Right cardiac atrium (tissue), 5 donors: ENCODE measurements at places on chromosomes 11 and 22. TPM values are rescaled to one million over a fixed set of nuclear protein-coding genes. Genes with fewer than 3 reads are reported as not detected.

The NRXN2 gene
- total RNA-seq: 2.7 TPM

- no peak for DNase-seq
Measured at GRCh38 chr11:35804451-35805040, 139.3 kb upstream of the LDLRAD3 start.

The MUC15 gene
- not detected for total RNA-seq

DNA sequence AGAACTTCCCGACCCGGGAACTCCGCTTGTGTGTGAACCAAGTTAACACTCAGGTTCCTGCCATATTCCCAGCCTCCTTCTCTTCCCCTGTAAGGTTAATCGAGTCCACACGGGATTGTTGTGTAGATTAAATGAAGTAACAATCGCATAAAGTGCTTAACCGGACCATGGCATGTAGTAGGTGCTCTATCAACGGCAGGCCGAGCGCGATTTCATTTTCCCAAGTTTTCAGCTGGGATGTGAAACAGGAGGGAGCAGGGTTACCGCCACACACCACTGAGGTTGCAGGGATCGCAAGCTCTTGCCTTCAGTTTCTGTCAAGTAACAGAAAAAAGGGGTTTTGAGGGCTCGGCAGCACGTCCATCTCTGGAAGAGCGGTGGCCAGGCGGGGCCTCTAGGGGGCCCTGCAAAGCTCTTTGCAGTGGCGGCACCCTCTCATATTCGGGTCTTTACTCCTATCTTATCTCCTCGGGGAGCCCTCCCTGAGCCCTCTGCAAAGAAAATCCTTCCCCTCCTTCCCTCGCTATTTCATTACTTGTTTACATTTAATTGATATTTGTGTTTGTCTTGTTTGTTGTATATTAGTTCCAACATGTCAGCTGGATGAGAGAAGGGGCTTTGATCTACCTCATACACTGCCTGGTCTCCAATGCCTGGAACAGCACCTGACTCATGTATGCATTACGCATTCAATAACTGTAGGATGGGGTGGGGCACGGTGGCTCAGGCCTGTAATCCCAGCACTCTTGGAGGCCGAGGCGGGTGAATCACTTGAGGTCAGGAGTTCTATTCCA, 816 bp upstream of the PLEKHA7 start:
- DNase-seq: no peak

The MMP8 gene
- total RNA-seq: 0.06 TPM

GRCh38 chr11:115344846-115345245, 159.4 kb downstream of the CADM1 start:
- DNase-seq: no peak

The FGF19 gene
- total RNA-seq: not detected

DNA sequence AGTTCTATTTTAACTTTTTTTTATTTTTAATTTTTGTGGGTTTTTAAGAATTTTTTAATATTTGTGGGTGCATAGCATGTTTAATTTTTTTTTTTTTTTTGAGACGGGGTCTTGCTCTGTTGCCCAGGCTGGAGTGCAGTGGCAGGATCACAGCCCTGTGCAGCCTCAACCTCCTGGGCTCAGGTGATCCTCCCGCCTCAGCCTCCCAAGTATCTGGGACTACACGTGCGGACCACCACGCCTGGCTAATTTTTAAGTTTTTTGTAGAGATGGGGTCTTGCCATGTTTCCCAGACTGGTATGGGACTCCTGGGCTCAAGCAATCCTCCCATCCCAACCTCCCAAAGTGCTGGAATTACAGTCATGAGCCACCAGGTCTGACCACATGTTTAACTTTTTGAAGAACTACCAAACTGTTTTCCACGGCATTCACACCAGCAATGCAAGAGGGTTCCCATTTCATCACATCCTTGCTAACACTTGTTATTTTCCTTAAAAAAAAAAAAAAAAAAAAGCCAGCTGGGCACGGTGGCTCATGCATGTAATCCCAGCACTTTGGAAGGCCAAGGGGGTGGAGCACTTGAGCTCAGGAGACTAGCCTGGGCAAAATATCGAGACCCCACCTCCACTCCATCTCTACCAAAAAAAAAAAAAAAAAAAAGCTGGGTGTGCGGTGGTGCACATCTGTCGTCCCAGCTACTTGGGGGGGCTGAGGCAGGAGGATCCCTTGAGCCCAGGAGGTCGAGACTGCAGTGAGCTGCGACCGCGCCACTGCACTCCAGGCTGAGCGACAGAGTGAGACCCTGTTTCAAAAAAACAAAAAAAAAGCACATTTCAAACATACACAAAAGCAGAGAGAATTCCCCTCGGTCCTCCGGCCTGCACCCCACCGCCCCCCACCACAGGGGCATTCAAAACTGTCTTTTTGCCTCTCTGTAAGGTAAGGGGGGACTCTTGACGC, 16.7 kb upstream of the TXNRD2 start:
- DNase-seq: peak; percentile 60

DNA sequence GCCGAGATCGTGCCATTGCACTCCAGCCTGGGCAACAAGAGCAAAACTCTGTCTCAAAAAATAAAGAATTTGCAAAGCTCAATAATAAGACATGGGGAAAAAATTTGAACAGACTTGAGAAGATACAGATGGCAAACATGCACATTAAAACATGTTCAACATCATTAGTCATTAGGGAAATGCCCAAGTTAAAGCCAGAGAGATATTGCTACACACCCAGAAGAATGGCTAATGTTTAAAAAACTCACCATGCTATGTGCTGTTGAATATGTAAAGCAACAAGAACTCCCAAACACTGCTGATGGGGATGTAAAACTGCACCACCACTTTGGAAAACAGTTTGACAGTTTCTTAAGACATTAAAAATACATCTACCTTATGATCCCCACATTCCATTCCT, 12.6 kb downstream of the LRRC75B start:
- DNase-seq: no peak

The NCR3LG1 gene
- 2.3 TPM for total RNA-seq

DNA sequence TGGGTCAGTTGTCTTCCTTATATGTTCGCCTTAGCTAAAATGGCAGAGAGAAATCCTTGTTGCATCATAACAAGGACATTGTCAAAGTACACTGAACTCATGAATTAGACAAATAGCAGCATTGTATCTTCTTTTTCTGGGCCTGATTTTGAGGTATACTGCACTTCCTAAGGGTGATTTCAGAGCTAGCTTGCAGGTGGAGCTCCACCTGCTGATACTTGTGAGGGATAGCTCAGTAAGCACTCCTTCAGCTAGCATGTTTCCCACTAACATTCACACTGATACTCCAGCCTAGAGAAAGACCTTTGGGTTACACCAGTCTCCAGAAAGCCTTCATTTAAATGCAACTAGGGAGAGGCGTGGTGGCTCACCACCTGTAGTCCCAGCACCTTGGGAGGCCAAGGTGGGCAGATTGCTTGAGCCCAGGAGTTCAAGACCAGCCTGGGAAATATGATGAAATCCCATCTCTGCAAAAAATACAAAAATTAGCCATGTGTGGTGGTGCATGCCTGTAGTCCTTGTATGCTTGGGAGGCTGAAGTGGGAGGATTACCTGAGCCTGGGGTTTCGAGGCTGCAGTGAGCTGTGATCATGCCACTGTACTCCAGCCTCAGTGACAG, 29.8 kb downstream of the JAM3 start:
- DNase-seq: no peak

DNA sequence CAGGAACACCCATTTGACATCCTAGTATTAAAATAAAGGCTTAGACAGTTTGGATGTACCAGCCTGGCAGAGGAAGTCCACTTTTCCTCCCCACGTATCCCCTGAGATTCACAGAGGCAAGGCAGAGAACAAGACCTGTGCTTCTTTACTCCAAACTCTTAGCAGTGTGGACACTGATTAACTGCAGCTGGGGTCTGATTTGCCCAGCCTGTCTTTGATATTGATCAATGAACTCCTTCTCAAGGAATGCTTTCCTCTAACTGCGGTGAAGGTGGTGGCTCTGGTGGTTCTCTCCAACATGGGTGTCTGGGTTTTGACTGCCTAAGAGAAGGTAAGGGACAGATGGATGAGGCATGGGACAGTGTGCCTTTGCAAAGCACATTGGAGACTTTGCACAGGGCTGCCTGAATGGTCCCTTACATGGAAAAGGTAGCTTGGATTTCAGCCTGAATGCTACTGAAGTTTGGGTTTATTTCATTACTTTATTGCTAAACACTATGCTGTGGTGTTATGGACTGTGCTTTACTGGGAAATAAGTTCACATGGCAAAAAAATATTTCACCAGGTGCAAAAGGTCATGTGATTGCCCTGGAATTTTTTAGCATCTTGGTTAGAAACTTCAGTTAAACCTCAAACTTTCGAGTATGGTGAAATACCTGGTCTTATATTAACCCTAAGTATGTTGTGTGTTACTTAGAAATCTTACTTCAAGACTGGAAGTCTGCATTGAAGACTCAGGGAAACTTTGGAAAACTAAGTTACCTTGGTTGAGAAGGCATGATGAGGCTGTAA, 1.8 kb downstream of the GAS2 start:
- DNase-seq: no peak

- no peak for DNase-seq
Measured at GRCh38 chr11:72838691-72839305, 24.6 kb downstream of the ATG16L2 start.

DNA sequence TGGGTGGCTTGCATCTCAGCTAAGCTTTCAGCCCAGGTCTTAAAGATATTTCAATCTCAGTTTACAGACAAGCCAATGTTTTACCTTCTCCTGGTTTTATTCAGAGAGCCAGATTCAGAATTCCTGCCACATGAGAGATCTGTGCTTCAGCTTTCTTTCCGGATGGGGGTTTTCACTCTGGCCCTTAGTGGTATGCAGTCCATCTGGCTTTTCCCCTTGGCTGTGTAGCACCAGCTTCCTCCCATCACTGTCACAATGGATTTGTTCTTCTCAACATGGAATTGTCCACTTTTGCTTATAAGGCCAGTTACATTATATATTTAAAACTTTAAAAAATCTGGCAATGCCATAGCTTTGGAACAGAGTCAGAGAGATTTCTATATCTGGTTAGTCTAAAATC, 303.9 kb downstream of the ETS1 start:
- DNase-seq: no peak

- peak; percentile 25 for DNase-seq
Measured at GRCh38 chr11:34754171-34754823, 133.4 kb downstream of the EHF start.

DNA sequence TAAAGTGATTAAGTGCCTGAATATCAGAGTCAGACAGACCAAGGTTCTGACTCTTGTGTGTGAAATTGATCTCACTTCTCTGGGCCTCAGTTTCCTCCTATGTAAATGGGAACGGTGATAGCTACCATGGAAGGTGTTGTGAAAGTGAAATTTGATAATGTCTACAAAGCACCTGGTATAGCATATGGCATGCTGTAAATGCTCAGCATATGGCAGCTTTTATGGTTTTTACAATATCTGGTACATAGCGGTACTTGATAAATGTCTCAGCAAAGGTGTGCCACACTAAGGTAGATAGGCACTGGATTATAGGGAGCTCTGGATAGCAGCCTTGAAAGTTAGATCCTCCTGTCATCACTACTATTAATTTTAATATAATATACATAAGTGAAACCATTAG, 19.9 kb downstream of the POU2AF2 start:
- no peak for DNase-seq

DNA sequence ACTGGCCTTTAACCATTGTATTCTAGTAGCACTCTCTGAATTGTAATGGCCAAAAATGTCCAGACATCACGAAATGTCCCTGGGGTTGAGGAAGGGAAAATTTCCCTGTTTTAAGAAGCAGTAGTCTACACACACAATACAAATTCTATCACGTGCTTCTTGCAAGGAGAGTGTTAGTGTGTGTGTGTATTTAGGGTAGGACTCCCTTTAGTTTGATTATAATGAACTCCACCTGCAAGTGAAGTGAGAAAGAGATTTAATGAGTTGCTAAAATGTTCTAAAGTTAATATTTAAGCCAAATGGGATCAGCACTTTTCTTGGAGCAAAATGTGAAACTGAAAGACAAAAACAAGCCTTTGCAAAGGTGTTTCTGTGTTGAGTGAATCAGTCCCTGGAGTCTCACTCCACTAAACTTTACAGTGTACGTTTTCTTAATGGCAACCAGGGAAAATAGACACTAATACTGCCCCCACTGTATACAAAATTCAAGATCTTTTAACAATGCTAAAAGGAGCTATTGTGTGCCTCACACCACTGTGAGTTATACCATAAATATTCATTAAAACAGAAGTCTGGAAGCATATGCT, 590.3 kb upstream of the TENM4 start:
- DNase-seq: no peak

DNA sequence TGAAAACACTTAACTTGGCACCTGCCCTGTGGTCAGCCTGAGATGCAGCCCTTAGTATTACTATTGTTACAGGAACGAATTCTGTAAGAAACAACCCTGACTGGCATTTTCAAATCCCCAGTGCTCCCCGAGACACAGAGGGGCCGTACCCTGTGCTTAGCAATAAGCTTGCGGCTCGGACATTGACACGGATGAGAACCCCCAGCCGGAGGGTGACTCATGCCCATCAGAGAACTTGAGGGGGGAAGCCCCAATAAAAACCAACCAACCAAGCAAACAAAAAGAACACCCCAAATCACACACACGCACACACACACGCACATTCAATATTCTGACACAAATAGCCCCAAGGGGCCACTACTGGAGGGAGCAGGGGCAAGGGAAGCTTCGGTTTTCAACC, 63.8 kb downstream of the SHISAL1 start:
- DNase-seq: no peak
